ENCODE measurements at places on chromosomes 7 and 10.
A peak's percentile ranks its signal among the peaks of the same experiment; 100 is the strongest.

- DNase-seq: no peak
Observed at GRCh38 chr7:133108023-133108422, 26.1 kb upstream of the CHCHD3 start.

- peak; percentile 99 for DNase-seq
Observed at GRCh38 chr10:102432162-102432950, at the start of gene CUEDC2. CUEDC2 (minus strand) TSS chr10:102432574; CDS start chr10:102425188, 7,386 bp downstream.

DNA sequence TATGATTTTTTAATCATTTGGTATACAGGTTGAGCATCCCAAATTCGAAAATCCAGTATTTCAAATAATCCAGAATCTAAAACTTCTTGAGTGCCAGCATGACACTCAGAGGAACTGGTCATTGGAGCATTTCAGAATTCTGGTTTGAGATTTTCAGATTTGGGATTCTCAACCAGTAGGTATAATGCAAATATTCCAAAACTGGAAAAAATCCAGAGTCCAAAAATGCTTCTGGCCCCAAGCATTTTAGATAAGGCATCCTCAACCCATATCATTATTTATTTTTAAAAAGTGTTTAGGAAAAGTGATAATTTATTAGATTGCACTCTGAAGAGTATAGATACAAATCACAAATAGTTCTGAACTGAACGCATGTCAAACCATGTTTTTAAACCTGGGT lies 120.7 kb downstream of the VPS50 start:
- no peak for DNase-seq

DNA sequence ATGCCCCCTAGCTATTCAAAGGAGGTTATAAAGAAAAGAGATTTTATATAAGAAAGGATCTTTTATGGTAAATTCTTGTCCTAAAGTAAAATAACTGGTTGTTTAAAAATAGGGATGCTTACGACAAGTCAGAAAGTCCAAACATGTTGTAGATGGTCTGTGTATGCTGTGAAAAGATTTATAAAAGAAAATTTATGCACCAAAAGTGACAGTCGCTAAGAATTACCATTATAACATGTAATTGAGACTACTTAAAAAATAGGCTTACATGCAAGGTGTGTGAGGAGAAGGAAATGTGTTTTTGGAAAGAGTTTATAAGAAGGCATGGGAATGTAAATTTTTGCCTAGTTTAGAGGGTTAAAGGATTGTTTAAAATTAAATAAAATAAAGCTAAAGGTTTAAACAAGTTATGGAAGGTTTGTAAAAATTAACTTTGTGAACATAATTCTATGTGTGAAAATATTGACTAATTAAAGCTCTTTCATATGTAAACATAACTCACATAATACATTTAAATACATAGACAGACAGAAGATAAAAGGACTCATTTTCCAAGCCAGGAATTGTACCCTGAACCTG lies 118.5 kb downstream of the LYZL1 start:
- no peak for DNase-seq

GRCh38 chr10:129023082-129023481 lies 444.0 kb upstream of the MGMT start:
- DNase-seq: no peak

- no peak for DNase-seq
Observed at GRCh38 chr7:94042381-94042780, 38.2 kb upstream of the BET1 start.

- peak; percentile 44 for DNase-seq
Observed at GRCh38 chr10:16891375-16892313, 74.4 kb upstream of the RSU1 start.

- peak; percentile 85 for DNase-seq
Observed at GRCh38 chr7:102992938-102993717, 80.3 kb downstream of the LRRC17 start.

GRCh38 chr7:50650057-50650664 lies 85.0 kb upstream of the DDC start:
- no peak for DNase-seq

- DNase-seq: no peak
Observed at GRCh38 chr10:88764110-88764509, 4.3 kb downstream of the LIPN start.

DNA sequence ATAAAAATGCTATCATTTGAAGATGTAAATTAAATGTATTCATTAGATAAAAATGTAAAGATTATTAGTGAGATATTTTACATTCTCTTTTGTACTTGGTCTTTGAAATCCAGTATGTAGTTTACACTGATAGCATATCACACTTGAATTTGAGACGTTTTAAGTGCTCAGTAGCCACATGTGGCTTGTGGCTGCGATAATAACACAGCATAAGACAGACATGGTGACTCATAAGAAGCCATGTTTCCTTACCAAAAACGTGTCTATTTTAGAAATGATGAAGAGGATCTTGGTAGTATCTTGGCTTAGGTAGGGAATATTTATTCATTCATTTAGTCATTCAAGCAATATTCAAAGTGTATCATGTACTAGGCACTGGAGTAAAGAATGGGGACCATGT lies 149.3 kb downstream of the POU6F2 start:
- DNase-seq: no peak

DNA sequence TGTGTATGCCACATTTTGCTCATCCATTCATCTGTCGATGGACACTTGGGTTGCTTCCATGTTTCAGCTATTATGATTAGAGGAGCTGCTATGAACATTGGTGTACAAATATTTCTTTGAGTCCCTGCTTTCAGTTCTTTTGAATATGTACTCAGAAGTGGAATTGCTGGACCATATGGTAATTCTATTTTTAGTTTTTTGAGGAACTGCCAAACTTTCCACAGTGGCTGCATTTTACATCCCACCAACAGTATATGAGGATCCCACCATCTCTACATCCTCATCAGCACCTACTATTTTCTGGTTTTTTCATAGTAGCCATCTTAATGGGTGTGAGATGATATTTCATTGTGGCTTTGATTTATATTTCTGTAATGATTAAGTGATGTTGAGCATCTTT lies 44.7 kb upstream of the ZMIZ2 start:
- no peak for DNase-seq

- no peak for DNase-seq
Observed at GRCh38 chr7:151951672-151952338, 4.4 kb upstream of the GALNTL5 start.

GRCh38 chr10:128064970-128065580 lies 61.1 kb downstream of the MKI67 start:
- no peak for DNase-seq

DNA sequence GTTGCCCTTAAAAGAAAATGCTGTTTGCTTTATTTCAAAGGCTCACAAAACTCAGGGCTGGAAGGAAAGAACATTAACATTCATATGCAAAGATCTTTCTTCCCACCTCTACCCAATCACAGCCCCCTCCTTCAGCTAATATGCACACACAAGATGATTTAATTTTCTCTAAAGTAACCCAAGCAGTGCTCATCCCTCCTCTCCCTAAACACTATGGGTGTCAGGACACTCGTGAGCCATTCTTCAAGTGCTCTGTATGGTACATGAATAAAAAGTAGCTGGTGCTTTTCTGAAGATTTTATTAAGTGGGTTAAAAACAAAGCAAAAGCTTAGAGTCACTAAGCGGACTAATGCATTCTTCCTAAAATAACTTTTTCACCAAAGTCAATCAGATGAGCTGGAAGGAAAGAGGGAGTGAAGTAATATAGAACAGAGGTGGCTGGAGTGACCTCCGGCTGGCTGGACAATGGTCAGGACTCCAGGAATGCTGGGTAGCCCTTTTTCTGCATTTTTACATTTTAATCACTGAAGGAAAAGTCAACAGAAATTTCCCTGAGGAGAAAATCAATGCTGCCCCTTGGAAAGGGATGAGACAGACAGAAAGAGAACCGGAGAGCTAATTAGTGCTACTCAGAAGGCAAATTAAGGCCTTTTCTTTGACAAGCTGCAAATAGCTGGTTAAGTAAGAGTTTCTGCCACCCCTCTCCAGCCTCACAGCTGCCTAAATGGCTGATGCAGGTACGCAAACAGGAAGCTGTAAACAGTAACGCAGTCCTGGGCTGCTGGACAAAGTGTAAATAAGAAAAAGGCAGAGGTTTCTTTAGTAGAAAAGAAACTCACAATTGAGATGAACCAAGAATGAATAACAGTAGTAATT lies 6.6 kb downstream of the DGKI start:
- no peak for DNase-seq

GRCh38 chr10:123576706-123577105 lies 89.4 kb upstream of the GPR26 start:
- DNase-seq: no peak

DNA sequence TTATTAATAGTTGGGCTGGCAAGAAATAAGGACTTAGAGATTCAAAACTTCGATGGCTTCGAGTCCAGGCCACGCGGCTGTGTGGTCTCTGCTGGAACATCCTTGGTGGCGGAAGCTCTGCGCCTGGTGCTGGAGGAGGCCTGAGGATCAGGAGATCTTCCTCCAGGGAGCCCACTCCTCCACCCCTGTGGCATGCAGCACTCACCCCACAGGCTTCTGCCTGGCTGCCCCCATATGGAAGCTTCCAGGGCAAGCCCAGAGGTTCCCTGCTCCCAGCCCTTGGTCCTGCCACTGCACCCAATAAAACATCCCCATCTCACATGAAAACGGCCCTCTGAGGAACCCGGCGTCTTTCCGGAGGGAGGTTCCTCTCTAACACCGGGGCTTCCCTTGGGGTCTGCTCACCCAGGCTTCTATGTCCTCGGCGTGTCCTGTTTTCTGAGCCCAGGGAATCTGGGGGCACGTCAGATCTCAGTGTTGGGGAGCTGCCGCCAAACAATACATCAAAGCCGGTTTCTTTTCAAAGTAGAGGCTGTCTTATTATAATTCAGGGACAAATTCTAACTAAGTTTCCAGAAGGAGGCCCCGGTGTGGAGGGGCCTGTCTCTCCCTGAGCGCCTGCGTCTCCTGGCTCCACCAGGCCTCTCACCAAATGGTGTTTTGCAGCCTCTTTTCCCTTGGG lies 32.4 kb downstream of the CALML3 start:
- DNase-seq: no peak

DNA sequence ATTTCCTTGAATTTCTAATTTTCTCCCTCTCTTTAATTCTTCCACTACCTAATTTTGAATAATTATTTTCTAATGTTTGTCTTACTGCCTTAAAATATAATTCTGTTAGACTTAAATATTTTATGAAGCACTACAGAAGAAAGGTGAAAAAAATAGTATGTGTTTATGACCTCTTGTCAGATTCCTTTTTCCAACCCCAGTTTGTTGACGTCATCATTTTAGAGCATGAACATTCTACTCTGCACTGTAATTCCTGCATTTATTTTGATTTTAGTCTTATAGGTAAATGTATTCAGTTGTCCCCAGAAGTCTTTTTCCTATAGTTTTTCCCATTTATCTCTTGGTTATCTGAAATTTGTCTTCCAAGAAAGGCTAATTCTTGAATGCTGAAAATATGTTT lies 468.1 kb downstream of the SORCS3 start:
- DNase-seq: no peak

DNA sequence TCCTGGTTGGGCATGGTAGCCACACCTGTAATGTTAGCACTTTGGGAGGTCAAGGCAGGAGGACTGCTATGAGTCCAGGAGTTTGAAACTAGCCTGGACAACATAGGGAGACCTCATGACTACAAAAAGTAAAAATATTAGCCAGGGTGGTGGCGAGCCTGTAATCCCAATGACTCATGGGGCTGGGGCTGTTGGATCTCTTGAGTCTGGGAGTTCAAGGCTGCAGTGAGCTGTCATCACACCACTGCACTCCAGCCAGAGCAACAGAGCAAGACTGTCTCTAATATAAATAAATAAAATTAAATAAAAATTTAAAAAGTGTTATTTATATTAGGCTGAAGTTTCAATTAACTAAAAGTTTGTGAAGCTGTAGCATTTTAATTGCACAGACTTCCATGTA lies 207.3 kb downstream of the NXPH1 start:
- no peak for DNase-seq

GRCh38 chr10:62239994-62240393 lies 28.6 kb downstream of the RTKN2 start:
- peak; percentile 17 for DNase-seq

DNA sequence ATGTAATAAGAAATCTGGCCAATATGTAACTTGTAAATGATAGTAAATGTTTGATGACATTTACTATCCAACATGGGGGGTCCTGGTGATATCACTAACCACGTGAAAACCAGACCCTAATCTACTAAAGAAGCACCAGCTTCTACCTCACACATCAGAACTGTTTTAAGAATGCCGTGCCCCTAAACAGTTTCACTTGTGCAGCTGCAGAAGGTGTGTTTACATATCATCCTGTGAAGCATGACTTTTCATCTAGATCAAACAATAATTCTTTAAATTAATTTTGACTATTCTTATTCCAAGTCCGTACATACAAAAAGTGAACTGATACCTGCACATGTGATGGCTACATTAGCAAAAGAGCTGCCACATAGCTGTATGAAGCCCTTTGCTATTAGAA lies 61.0 kb downstream of the STEAP1B start:
- no peak for DNase-seq

DNA sequence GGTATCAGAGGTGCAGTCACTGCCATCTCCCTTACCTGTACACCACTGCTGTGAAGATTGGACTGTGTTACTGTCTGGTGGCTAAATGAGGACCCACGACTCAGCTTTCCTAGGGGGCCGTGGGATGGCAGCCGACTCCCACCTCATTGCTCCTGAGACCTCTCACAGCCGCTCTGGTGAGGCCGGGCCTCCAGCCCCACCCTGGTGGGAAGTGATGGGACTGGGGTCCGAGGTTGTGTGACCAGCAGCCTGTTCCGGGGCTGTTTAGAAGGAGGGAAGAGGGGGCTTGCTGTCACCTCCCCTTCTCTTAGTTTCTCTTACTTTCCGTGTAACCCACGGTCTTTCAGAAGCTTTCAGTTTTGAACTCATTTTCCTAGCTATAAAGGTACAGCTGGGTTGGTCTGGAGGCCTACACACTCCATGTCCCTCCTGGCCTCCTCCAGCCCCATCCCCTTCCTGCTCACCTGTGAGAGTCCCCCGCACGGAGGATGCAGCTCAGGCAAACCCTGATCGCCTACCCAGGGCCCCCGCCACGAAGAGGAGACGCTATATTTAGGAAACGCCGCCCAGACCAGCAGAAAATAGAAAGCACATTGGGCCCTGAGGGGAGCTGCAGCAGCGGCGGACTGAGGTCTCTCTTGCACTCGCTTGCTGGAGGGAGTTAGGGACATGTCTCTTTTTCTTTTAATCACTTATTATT lies 4.6 kb downstream of the EMX2 start:
- no peak for DNase-seq

Measured in adipocyte (in vitro differentiated cells).